ENCODE measurements at places on chromosomes 3 and 15.

GRCh38 chr15:46681901-46682300 lies 1035.4 kb upstream of the SEMA6D start:
- DNase-seq: no peak

DNA sequence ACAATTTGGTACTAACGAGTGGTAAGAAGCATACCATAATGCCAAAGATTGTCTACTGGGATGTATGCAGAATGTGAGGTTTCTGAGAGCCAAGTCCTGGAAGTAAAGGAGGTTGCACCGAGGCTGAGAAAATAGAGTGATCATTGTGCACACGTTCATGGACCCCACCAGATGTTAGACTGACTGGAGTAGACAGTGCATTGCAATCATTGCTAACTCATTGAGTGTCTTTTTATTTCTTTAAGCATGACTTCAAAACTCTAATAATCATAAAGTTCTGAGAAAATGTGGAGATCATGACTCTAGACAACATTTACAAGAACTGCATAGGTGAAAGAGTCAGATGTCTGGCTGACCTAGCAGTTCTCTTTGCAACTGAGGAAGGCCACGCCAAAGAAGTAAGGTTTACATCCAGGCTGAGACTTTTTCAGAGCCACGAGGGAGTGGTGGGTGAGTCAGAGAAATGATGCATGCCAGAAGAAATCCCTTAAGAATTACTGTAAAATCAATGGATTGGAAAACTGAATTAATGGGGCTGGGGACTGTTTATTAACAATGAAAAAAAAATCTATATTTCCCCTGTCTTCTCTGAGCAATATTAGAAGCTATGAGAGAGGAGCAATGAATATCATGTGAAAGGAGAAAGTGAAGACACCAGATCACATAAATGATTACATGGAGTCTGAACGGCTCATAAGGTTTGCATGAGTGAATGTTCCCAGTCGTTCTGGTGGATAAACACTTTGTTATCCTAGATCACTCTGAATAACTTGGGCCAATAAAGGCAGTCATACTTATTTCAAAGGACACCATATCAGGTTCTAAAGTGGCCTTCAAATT lies 76.0 kb upstream of the SLC25A26 start:
- DNase-seq: no peak

GRCh38 chr3:79947469-79947868 lies 179.7 kb upstream of the ROBO1 start:
- DNase-seq: no peak

DNA sequence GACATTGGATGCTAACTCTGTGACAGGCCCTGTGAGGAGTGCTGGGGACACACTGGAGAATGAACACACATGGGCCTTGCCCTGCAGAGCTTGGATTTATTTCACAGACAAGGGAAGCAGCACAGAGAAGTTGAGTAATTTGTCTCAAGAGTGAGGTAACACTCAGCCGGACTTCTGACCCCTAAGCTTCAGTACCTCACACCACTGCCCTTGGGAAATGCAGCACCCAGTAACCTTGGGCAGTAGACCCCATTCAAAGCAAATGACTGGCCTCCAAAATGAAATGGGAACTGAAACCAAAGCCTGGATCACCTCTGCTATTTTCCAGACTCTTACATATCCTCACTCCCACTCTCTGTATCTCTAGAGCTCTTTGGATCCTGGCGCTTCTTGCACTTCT lies 37.3 kb downstream of the RFT1 start:
- no peak for DNase-seq

GRCh38 chr3:161510510-161511260 lies 14.1 kb downstream of the OTOL1 start:
- DNase-seq: no peak

- no peak for DNase-seq
Observed at GRCh38 chr3:127112796-127113570, 79.9 kb upstream of the PRR23E start.

GRCh38 chr3:195010551-195011100 lies 260.3 kb downstream of the XXYLT1 start:
- DNase-seq: no peak

DNA sequence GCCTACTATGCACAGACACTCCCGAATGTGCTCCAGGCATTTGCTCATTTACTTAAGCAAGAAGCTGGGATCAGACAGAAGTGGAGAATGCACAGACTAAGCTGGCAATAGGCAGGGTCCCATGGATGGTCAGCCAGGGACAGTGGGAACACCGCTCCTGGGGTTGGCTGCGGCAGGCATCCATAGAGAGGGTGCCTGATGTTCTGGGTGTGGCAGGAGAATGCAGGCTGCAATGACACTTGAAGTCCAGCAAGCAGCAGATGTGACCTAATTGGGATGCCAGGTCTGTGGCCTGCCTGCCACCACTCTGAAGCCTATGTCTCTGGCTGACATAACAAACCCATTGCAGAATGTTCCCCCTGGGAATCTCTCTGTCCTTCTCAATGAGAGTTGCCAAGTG lies 40.2 kb upstream of the SLC6A11 start:
- DNase-seq: no peak

DNA sequence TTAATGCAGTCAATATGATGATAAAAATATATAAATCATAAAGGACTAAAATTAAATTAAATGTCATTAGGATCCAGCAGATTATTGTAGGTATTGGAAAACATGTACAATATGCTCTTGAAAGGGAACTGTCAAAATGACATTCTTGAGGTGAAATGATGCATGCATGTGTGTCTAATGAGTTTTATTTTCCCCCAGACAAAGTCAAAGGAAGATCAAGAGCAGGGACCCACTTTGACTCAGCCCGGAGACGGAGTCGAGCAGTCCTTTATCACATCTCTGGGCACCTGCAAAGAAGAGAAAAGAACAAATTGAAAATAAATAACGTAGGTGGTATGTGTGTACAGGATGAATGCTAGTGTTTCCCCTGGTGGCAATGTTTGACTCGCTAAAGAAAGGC lies 194.1 kb downstream of the KCNH8 start:
- no peak for DNase-seq

- no peak for DNase-seq
Observed at GRCh38 chr15:80876348-80876674, 97.1 kb downstream of the CEMIP start.

DNA sequence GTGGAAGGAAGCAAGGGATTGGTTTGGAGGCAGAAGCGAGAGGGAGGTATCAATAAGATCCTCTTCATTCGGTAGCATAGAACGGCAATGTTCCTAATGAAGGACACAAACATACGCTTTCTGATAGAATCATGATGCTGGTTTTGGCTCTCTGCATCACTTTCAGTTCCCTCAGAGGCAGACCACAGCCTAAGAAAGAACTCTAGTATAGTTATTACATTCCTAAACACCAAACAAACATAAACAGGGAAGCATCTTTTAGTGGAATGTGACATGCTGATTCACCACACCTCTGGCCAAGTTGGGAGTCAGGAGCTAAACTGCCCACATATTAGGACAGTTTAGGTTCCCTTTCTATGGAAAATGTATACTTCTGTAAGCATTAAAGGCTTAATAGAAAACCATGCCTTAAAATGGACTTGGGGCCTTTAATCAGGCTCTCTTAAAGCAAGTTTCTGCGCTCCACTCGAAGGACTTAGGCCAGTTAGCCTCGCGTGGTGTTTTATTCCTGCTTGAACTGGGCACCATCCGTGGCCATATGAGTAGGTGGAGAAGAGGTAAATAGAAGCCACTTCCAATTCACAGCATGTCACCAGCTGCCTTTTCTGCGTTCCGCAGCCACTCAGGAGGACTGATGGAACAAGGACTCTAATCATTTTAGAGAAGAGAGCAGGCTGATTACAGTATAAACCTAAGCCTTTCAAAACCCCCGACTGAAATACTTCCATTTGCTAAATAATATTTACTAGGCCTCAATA lies 53.7 kb downstream of the CD47 start:
- no peak for DNase-seq

DNA sequence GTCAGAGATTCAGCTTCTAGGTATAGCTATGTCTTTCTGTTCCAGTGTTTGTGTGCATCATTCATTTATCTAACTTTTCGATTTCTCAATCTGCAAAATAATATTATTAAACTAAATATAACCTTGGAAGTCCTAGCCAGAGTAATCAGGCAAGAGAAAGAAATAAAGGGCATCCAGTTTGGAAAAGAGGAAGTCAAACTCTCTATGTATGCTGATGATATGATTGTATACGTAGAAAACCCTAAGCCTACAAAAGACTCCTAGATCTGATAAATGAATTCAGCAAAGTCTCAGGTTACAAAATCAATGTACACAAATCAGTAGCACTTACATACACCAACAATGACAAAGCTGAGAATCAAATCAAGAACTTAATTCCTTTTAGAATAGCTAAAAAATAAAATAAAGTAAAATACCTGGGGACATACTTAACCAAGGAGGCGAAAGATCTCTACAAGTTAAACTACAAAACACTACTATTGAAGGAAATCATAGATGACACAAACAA lies 718.2 kb downstream of the NTRK3 start:
- DNase-seq: no peak

GRCh38 chr15:76994001-76994400 lies 925 bp upstream of the PSTPIP1 start:
- DNase-seq: peak; percentile 77

DNA sequence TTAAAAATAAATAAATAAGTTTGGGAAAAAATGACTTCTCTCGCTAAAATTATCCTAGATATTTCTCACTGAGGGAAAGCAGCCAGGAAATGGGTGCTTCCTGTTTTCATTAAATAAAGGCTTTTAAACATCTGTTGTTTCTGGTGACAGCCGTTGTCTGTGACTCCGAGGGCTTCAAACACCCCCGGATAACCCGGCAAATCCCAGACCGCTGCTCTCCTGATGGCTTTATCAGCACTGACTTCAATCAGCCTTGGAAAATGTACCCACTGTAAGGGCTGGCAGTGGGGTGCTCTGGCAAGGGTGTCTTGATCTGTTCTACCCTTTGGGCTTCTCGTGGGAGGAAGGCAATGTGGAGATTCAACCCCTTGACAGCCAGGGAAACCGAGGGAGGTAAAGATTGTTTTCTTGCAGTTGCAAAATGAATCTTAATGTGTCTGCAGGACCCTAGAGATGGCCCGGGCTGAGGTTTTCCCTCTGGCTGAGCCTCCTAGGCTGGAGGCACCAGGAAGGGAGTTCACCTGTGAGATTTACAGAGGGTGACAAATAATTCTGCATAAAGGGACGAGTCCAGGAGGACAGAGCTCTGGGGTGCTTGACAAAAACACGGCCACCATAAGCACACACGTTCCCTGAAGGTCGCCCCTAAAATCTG lies 33.6 kb upstream of the SEC13 start:
- no peak for DNase-seq

DNA sequence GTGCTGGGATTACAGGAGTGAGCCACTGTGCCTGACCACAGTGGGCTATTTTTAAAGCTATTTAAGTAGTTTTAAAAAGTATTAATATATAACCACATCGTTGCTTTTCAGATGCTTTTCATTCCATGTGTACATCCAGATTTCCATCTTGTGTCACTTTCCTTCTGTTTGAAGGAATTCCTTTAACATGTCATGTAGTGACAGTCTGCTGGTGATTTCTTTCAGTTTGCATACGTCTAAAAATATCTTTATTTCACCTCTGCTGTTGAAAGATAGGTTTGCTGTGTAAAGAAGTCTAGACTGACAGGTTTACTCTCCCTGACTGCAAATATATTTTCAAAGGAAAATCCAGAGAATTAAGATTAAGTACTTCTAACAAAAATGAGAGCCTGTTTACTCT lies 12.2 kb downstream of the FAM240A start:
- no peak for DNase-seq

DNA sequence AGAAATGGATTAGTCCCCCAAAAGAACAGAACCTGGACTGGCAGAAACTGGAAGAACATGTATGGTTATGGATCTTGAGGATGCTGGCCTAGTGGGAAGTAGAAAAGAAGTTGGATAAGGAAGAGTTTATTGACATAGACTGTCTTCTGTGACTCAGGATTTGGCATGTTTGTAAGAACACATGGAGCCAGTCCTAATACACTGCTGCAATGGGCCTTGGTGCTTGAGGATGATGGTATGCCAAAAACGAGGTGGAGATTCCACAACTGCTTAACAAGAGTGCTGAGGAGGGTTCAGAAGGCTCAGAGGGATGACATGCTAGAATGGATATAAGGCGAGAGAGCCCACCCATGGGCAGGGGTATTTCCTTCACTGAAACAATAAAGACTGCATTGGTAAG lies 22.4 kb downstream of the LZTFL1 start:
- DNase-seq: no peak

DNA sequence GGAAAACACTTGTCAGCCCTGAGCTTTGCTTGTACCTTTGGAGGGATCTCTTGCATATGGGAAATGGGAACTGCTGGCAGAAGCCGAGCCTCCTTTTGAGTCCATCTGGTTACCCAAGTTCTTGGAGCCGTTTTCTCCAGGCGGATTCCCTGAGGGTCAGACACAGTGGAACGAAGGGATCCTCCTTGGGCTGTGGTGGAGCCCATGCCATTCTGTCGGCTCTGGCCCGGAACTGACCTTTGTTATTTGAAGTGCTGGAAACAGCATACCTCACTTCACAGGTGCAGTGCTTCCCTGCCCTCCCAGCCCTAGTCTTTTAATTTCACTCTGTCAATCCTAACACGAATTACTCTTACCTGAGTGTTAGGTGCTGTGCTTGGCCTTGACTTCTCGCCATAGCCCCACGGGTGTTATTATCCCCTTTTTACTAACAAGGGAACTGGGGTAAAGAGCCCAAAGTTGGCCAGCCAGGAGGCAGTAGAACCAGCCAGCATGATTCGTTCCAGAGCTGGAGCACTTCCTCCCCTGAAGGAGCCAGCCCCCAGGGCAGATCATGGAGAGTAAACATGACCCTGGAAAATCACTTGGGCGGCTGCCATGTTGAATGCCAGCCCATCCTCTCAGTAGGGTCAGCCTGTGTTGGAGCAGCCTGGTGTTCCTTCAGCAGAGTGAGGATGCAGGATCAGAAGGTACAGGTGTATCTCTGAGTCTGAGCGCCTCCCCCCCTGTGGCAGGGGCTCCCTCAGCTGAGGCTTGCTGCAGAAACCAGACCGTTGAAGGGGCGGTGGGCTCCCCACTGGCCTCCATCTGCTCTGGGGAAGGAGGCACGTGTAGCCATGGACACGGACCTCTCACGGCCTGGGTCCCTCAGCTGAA lies 143.2 kb downstream of the DNAJB8 start:
- DNase-seq: no peak

- DNase-seq: peak; percentile 22
Observed at GRCh38 chr3:31772272-31772671, 208.8 kb downstream of the OSBPL10 start.

DNA sequence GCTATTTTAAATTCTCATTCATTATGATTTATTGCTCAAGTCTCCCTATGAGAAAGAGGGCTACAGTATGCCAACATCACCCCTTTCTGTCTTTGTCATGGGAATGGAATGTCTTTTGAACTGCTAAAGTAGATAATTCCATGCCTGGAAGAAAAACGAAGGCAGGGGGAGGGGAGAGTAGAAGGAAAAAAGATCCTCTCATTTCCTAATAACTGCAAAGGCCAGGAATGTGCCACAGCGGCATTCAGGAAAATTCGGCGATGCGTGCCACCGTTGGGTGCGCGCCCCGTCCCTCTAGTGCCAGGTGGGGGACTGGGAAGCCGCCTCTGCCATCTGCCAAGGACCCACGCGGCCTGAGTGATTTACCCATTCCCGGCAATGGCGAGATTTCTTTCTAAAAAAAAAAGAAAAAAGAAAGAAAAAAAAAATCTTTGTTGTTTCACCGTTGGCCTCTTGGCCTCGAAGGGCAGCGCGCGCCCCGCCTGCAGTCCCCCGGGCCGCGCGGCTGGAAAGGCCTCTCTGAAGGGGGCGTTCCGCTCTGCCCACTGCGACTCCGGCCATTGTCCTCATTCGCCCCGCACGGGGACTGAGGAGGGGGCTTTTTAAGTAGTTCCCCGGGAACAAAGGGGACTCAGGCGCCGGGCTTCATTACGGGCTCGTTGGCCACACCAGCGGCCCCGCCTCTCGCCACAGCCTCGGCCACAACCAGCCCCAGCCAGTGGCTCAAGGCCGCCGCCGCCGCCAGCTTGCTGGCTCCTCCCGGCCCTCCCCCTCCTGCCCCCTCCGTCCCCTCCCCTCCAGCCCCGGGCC lies 54.5 kb downstream of the CPN2 start:
- DNase-seq: no peak
